ENCODE measurements at places on chromosomes 7 and 10.

DNA sequence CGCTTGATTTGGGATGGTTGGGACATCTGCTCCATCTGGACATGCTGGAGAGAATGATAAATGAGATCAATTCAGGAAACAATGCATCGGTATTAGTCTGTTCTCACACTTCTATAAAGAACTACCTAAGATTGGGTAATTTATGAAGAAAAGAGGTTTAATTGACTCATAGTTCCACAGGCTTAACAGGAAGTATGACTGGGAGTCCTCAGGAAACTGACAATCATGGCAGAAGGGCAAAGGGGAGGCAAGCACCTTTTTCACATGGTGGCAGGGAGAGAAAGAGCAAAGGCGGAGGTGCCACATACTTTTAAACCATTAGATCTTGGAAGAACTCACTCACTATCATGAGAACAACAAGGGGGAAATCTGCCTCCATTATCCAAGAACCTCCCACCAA is 16.8 kb upstream of the TSPAN12 start:
- DNase-seq, result no peak

GRCh38 chr10:48940372-48940771 is 732 bp upstream of the LRRC18 start:
- DNase-seq, result no peak

- DNase-seq, result no peak
These were observed 74.5 kb downstream of the DNAJC1 start for GRCh38 chr10:21929070-21929469.

GRCh38 chr7:80781561-80781979 is 137.3 kb downstream of the SEMA3C start:
- no peak for DNase-seq

GRCh38 chr7:91835826-91836368 is 44.6 kb downstream of the MTERF1 start:
- no peak for DNase-seq

DNA sequence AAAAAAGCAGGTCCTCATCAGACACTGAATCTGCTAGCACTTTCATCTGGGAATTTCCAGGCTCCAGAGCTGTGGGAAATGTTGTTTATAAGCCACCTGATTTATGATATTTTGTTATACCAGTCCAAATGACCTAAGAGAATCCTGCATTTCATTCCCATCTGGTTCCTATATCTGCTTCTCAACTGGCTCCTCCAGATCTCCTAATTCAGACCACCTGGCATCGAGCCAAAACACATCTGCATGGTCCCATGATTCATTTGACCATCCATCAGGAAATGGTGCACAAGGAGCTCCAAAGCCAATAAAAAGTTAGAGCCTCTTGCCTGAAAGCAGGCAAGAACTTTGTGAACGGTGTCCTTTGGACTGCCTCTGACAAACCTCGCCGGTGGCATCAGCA is 108.9 kb downstream of the IPMK start:
- no peak for DNase-seq

- no peak for DNase-seq
These were observed 39.8 kb downstream of the FOXI2 start for GRCh38 chr10:127776816-127777215.

DNA sequence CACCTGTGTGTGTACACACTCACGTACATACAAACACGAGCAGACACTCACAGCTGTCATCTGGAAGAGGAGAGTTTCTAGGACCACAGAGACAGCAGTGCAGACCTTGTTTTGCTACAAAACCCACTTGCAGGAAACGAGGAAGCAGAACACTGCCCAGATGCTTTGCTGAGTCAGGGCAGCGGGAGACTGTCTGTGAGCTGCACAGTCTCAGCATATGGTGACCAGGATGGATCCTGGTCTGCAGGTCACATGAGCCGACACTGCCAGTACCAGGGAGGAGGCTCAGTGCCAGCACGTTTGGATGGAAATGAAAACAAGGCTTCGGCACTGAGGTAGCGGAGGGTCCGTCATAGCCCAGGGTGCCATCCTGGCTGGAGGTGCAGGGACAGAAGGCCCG is 117.6 kb upstream of the DPP6 start:
- no peak for DNase-seq

- DNase-seq, result no peak
These were observed 1.7 kb upstream of the TMEM213 start for GRCh38 chr7:138796038-138796615.

DNA sequence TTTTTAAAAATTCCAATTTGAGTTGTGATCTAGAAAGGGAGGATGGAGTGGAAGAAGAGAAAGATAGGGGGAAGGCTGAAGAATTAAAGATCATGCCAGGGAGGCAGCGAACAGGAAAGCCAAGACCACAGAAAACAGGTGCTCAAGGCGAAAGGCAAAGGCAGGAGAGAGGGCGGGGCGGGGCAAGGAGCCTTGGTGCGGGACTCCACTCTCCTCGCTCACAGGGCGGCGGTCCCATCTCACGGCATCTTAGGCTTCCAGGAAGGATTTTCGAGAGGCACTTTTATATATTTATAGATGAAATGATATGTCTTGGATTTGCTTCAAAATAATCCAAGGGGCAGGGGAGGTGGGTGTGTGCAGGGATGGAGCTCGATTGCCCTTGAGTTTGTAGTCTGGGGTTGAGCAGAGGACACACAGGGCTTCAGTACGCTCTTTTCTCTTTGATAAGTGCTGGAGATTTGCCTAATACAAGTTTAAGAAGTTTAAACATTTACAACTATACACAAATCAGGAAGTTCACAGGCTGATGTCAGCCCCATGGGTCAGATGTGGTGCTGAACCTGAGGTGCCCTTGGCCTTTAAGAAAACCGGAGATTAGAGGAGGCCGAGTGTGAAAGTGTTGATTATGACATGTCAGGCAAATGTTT is 161.1 kb downstream of the PRKAG2 start:
- no peak for DNase-seq

GRCh38 chr7:98617051-98617959 is at the start of gene NPTX2:
Gene NPTX2, plus strand, starts transcription at chr7:98617285. Its CDS starts 177 bp downstream, at chr7:98617462.
- DNase-seq, result no peak

DNA sequence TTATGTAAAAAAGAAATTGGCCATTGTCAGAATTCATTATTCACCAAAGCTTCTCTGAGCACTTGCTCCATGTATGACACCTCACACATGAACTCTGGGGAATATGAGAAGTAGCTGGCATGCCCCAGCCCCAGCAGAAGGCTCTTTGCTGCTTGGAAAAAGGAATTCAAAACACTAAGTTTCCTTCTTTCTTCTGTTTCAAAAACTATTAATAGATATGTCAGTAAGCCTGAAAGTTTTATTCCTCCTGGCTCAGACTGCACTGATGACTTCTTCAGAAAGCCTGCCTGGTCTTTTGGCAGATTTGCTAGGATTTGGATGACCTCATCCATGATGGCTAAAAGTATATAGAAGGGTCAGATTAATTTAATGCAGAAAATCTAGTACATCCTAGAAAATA is 511.0 kb downstream of the GFRA1 start:
- no peak for DNase-seq

DNA sequence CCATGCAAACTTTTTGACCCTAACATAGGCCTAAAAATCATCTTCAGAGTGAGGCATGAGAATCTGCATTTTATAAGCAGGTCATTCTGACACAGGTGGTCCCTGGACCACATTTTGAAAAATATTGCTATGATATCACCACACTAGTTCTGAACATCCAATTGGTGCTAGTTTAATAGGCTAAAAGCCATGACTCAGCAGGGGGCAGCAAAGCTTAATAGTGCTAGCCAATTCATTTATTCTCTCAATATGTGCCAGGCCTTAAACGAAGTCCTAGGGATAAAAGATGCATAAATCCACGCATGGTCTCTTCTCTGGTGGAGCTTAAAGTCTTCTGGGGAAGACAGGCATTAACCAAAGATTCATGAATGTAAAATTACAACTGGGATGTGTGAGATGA is 10.2 kb upstream of the SLC25A28 start:
- DNase-seq, result no peak

GRCh38 chr10:16944402-16944801 is 127.2 kb upstream of the RSU1 start:
- no peak for DNase-seq

GRCh38 chr7:36945612-36946400 is 221.5 kb upstream of the AOAH start:
- no peak for DNase-seq

DNA sequence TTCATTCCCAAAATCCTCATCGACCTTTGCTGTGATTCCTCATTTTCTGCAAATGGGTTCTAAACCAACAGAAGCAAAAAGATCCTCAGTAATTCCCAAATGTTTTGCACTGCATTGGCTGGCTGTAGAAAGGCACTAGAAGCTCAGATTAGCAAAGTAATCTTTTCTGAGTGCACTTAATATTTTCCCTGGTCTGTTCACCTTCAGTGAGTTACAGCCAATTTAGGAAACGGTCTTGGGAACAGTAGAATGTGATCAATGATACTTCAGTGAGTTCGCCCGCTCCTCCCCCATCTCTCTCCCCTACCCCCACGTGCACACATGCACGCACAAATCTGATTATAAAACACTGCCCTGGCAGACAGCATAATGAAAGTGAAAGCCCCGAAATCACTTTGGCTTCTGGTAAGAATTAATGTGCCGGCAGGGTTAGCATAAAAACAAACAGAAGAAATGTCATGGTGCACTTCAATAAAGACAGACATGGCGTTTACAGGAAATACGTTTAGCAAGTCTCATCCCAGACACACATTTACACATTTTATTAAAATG is 201.3 kb upstream of the CDCA7L start:
- no peak for DNase-seq

GRCh38 chr10:4947635-4948596 is 15.3 kb upstream of the AKR1C1 start:
- DNase-seq, result no peak

DNA sequence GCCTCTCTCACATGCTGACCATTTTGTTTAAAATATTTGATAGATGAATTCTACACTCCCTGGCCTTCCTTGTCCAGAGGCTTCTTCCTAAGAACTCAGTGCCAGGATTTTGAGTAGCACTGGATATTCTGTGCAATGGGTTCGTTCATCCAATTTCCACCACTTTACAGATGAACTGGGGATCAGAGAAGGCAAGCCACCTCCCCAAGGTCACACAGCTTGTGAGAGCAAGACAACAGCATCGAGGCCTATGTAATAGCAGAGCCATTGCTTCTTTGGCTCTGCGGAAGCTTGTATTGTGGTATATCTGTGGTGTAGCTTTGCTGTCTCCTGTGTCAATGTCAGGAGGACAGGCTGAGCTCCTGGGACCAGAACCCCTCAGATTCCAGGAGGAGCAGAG is 140.9 kb downstream of the PLPP4 start:
- no peak for DNase-seq

GRCh38 chr7:26351171-26351570 is 59.5 kb downstream of the SNX10 start:
- no peak for DNase-seq

- no peak for DNase-seq
These were observed 48.5 kb upstream of the TMEM106B start for GRCh38 chr7:12162415-12163113.

DNA sequence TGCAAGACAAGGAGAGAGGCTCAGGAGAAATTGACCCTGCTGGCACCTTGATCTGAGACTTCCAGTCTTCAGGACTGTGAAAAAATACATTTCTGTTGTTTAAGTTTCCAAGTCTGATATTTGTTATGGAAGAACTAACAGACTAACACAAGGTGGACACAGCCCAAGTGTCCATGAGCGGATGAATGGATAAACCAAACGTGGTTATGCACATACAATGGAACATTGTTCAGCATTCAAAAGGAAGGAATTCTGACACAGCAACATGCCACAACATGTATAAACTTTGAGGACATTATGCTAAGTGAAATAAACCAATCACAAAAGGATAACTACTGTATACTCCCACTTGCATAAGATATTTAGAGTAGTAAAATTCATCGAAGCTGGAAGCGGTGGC is 76.5 kb downstream of the FAM13C start:
- no peak for DNase-seq

DNA sequence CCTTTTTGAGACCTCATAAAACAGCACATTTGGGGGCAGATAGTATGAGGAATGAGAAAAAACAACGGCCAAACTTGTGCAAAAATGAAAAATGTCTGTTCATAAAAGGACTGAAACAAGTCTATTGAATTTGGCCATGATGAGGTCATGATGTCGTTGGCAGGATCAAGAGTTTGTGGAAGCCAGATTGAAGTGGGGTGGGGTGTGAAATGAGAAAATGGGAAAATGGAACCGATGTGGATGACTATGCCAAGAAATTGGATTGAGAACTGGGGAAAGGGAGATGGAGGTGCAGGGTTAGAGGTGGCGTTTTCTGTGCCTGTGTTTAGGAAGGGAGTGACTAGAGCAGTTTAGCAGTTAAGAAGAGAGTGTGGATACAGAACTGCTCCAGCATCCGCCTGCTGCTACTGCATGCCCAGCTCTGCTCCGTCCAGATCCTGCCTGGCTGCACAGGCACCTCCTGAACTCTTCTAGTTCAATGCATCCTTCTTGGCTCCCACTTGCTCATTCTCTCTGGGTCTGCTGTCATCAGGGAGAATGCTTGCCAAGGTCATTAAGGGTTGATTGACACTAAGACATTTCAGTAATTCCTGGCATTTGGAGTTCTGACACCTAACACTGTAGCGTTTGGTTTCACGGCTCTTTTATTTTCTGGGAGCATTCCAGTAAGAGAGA is 111.9 kb downstream of the GALNT17 start:
- DNase-seq, result no peak

- DNase-seq, result no peak
These were observed 566.9 kb downstream of the DNAJB6 start for GRCh38 chr7:157903710-157904109.

GRCh38 chr7:144857463-144857862 is 21.6 kb upstream of the TPK1 start:
- no peak for DNase-seq

DNA sequence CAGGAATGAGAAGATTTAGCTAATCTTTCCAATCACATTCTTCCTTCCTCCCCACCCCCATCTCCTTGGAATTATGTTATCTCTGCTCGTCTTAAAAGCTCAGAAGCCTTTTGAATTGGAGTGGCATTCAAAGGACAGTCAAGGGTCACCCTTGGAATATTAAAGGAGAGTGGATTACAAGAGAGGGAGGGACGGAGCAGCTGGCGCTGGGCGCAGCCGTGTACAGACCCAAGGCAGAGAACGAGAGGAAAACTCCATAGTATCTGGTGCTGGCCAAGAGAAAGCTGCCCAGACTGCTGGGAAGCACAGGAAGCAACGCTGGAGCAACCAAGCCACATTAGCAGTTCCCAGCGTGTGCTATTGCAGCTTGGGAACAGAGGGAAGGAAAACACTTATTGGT is 95.7 kb downstream of the POU6F2 start:
- no peak for DNase-seq

- DNase-seq, result no peak
These were observed 14.3 kb upstream of the RPA3 start for GRCh38 chr7:7732621-7733281.

DNA sequence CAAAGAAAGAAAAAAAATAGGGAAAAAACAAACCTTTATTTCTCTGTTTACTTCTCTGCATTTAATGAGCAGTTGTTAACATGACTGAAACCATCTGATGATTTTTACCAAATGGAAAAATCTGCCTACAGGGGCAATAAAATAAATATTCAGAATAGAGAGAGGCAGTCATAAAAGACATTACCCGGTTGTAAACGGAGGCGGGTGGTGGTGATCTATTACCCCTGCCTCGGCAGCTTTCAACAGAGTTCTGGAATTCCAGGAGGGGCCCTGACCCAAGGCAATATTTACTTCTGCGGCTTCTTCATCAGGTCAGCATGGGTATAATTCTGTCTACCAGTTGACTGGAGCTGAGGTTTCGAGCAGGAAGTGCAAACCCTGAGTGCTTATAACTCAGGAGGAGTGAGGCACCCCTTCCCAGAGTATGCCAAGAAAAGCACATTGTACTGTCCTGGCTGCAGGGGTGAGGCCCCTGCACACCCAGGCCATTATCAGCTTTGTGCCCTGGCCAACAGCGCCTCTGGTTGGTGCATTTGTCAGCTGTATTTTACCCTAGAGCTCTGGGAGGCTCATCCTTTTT is 8.2 kb upstream of the CXCL12 start:
- no peak for DNase-seq
